Activated T-cell treated with anti-CD3 and anti-CD28 coated beads, Interleukin-2, amount 50 U/mL, for 72 hours (primary cell): ENCODE measurements at places on chromosomes 6 and 20. TPM values are rescaled to one million over a fixed set of nuclear protein-coding genes. Genes with fewer than 3 reads are reported as not detected.

SLC32A1 gene
- 0.12 TPM for total RNA-seq

COL11A2 gene
- total RNA-seq = 2.5 TPM

PRSS16 gene
- 5.3 TPM for total RNA-seq

SERPINB1 gene
- total RNA-seq = 131 TPM

KIF3B gene
- 37.9 TPM for total RNA-seq

CFAP61 gene
- not detected for total RNA-seq

TNFRSF21 gene
- total RNA-seq = 4.3 TPM

STX7 gene
- total RNA-seq = 10.6 TPM

COX7A2 gene
- total RNA-seq = 325 TPM

KHDC1L gene
- total RNA-seq = not detected

ROMO1 gene
- total RNA-seq = 53.8 TPM

TBXT gene
- not detected for total RNA-seq

GRIK2 gene
- not detected for total RNA-seq

AFG1L gene
- 7.2 TPM for total RNA-seq

SEC23B gene
- 158 TPM for total RNA-seq

CST2 gene
- total RNA-seq = not detected

MYBL2 gene
- 87.7 TPM for total RNA-seq

TRMT6 gene
- total RNA-seq = 23.2 TPM

NELFCD gene
- total RNA-seq = 66.2 TPM

WFDC10B gene
- total RNA-seq = not detected

SNRPB gene
- 329 TPM for total RNA-seq

LRRN4 gene
- total RNA-seq = not detected

PXMP4 gene
- total RNA-seq = 12.8 TPM

CRIP3 gene
- total RNA-seq = 0.82 TPM

ALDH8A1 gene
- 1.8 TPM for total RNA-seq
